ENCODE measurements at places on chromosomes 4 and X.
A peak's percentile ranks its signal among the peaks of the same experiment; 100 is the strongest.

- no peak for DNase-seq
These were observed 9.5 kb downstream of the CTPS2 start for GRCh38 chrX:16702700-16703599.

DNA sequence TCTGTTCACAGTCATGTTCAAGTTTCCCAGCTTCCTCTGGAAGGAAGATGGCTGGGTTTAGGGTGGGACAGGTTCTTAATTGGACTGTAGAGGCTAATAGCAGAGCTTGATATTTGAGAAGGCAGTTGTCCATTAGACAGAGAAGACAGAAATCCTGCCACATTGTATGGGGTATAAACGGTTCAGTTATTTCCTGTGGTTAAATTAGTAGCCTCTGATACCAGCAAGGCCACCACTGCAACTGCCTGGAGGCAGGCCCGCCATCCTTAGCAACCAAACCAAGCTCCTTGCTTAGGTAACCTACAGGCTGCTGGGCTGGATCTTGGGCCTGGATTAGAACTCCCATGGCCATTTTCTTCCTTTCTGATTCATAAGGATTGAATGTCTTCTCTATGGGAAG, 1367.0 kb downstream of the PCDH7 start:
- DNase-seq = no peak

GRCh38 chrX:53081925-53082772, at the start of gene TSPYL2:
Gene TSPYL2 (plus strand): TSS chrX:53082367. CDS start chrX:53082499, 132 bp downstream.
- DNase-seq = peak; percentile 88

DNA sequence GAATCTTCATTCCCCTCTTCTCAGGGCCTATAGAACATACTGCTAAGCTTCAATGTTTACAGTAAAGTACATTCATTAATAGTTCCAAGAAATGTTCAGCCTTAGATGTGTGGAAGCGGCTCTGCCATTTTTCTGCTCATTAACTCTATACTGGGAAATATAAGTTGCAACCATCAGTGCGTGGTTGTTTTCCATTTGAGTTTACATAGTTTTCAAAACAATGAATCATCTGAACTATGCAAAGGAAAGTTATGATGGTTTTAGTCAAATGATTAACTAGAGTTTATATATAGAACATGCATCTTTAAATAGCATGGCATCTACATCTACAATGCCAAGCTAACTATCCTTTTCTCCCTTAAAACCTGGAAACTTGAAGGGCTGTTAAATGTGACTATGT, 29.6 kb downstream of the LEF1 start:
- no peak for DNase-seq

- no peak for DNase-seq
These were observed 46.9 kb downstream of the STK32B start for GRCh38 chr4:5098176-5098575.

DNA sequence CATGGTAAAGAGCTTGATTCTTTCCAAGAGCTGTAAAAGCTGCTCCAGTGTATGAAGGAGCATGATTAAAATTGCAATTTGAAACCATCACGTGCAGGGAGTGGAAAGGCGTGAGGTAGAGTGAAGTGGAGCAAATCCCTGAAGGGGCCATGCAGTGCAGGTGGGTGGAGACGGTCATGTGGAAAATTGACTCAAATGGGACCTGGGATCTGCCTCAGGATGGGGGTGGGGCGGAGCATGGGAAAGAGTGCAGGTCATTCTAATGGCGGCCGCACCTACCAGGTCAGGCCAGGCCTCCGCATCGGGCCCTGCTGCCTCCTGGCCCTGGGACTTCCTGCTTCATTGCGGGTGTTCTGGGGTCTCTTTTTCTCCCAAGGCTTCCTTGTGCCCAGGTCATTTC, 25.3 kb upstream of the TRIM60 start:
- DNase-seq = no peak

DNA sequence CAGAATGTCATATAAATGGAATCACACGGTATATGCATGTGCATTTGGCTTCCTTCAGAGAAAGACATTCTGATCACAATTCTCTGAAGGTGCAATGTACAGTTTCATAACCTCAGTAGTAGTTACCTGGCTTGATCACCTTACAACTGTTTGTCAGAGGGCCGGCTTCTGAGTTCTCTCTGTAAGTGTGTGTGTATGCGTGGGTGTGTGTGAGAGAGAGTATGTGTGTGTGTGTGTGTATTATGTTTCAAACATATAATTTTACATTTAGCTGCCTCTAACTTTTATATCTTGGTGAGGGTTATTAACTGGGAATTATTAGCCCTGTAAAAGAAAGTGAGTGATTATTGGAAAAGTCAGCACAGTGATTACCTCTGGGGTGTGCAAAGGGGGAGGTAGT, 8.0 kb upstream of the LOC101059915 start:
- no peak for DNase-seq

DNA sequence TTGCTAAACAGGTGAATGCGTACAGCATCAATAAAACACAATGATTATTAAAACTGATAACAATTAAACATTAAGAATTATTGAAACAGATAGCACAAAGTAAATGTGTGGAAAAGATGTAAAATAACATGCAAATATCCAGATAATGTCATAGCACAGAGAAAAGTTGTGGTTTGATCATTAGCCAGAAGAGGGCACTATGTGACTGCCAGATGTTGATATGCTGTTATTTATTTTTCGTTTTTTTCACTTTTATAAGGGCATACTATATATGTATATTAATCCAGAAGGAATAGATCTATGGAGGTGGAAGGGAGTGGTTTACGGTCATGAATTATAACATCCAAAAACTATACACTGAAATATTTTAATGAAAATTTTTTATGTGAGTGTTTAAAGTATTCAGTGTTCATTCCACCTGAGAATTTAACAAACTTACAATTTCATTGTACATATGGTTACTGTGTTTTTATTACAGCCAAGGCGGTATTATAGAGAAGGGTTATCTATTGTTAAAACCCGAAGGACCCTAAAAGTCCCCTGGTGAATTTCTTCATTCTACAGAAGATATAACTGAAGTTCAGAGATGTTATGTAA, 211.9 kb upstream of the UGT8 start:
- DNase-seq = peak; percentile 19

DNA sequence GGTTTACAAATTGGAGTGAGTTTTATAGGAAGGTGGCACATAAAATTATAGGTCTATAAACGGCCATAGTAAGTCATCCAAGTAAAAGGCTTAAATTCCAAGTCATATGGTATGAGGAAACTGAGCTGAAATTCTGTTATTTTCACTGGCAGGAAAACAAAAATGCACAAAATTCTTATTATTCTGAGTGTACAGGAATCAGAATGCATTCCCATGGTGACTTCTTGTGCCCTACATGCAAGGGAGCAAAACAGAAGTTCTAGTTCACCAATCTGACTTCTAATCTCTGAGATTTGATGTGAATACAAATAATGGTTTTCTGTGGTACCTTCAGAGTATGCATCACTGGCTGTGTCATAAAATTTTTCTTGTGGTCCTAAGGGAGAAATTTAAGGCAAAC, 102.9 kb downstream of the CLCN4 start:
- no peak for DNase-seq

All from forelimb muscle (tissue), 1 donor.